ENCODE measurements at places on chromosomes 13 and 19.
A peak's percentile ranks its signal among the peaks of the same experiment; 100 is the strongest.

- DNase-seq: no peak
Measured at GRCh38 chr19:2305452-2306280, 2.3 kb downstream of the LINGO3 start.

- no peak for DNase-seq
Measured at GRCh38 chr19:21098291-21098690, 16.3 kb downstream of the ZNF714 start.

- no peak for DNase-seq
Measured at GRCh38 chr13:44668688-44669087, 92.6 kb upstream of the TSC22D1 start.

DNA sequence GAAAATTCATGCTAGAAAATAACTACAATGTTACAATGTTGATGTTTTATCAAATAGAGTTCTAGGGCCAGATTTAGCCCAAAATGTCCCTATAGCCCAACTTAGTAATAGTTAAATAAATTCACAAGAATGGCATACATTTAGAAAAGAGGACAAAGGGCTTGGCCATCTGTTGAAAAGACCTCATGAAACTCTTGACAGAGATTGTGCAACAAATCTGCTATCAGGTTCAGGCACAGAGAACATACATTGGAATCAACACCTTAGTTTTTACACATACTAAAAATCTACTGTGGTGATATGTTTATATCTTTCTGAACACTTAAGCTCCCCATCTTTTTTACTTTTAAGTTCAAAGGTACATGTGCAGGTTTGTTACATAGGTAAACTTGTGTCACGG, 298.3 kb upstream of the DACH1 start:
- DNase-seq: no peak

DNA sequence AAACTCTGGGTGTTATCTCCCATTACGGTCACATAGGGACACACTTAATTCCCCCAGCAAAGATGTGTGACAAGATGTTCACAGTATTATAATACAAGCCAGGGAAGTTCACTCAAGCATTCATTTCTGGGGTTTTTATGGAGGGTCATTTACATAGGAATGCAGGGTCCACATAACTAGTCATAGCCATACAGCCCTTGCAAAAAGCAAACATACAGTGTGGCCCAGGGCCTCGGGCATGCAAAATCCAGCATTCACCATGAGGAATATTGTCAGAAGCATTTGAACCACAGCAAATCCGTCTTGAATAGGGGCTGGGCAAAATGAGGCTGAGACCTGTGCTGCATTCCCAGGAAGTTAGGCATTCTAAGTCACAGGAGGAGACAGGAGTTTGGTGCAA, 13.0 kb upstream of the ZNF460 start:
- no peak for DNase-seq

GRCh38 chr13:73984201-73984600, 150.0 kb downstream of the KLF12 start:
- DNase-seq: no peak

DNA sequence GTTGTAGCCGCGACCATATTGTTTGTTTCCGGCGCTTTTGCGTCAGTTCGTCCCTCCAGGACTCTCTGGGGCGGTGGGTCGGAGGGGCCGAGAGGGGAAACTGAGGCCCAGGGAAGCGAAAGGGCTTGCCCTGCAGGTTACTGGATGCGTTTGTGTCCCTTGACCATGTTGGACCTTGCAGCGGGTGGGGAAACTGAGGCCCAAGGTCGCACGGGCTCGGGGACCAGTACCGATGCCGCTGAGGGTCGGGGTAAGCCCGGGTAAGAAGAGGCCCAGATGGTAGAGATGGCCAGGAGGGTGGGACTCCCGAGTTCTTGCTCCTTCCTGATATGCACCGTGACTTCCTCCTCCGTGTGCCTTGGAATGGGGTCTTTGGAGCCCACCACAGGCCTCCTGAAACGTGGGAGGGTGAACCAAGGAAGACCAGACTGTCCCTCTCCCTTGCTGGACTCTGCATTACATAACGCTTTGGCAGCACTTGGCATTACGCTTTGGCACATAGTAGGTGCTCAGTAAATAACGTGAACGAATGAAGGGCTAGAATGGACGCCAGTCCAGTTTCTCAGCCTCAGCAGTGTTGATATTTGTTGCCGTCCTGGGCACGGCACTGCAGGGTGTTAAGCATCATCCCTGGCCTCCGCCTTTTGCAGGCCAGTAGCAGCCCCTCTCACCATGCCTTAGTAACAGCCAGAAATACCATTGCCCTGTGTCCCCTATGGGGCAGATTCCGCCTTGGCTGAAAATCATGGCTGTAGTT, 743 bp downstream of the CHAF1A start:
- DNase-seq: no peak

DNA sequence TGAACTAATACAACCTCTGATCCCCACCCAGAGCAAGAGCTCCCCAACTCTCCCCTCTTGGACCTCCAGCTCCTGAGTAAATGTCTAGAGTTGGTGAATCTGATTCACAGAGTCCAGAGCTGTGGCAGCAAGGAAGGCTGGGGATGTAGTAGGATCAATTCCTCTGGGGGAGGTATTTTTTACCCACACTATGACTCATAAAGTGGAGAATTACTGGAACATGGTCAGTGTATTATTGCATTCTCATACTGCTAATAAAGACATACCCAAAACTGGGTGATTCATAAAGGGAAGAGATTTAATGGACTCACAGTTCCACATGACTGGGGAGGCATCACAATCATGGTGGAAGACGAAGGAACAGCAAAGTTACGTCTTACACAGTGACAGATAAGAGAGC, 496.7 kb downstream of the EFNB2 start:
- DNase-seq: no peak

DNA sequence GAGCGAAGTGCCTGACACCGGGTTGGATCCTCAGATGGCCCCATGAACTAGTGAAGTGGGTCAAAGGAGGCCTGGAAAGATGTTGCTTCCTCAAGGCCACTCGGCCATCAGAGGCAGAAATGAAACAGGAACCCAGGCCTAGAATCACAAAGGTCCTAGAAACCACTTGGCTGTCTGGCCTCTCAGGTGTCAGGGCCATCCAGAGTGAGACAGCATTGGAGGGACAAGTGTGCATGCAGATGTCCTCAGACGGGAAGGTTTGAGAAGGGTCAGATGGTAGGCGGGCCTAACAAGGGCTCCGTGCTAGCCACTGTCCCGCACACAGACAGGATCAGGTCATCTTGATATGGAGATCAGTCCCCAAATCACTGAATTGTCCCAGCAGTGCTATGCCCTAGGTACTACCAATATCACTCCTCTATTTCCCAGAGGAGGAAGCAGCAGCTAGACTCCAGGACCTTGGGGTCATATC, 14.3 kb downstream of the CCDC97 start:
- DNase-seq: no peak

- no peak for DNase-seq
Measured at GRCh38 chr19:38247126-38247525, 9.0 kb downstream of the PPP1R14A start.

GRCh38 chr13:70098669-70099068, 9.0 kb upstream of the ATXN8OS start:
- DNase-seq: no peak

GRCh38 chr13:99871249-99871898, 100.2 kb downstream of the ZIC5 start:
- peak; percentile 90 for DNase-seq

DNA sequence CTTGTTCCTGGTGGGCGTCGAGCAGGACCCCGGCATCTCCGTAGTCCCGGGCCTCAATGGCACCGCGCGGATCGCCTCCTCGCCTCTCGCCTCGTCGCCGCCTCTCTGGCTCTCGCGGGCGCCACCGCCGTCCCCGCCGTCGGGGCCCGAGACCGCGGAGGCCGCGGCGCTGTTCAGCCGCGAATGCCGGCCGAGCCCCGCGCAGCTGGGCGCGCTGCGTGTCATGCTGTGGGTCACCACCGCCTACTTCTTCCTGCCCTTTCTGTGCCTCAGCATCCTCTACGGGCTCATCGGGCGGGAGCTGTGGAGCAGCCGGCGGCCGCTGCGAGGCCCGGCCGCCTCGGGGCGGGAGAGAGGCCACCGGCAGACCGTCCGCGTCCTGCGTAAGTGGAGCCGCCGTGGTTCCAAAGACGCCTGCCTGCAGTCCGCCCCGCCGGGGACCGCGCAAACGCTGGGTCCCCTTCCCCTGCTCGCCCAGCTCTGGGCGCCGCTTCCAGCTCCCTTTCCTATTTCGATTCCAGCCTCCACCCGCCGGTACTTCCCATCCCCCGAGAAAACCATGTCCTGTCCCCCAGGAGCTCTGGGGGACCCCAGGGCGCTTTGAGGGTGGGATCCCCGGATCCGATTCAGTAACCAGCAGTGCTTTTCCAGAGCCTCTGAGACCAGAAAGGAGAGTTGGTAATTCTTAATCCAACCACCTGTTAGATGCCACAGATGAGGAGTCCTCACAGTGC, 885 bp downstream of the MLNR start:
- DNase-seq: no peak

- DNase-seq: no peak
Measured at GRCh38 chr13:100710176-100710575, 35.6 kb upstream of the TMTC4 start.

- no peak for DNase-seq
Measured at GRCh38 chr19:28039677-28040381, 1173.1 kb downstream of the UQCRFS1 start.

DNA sequence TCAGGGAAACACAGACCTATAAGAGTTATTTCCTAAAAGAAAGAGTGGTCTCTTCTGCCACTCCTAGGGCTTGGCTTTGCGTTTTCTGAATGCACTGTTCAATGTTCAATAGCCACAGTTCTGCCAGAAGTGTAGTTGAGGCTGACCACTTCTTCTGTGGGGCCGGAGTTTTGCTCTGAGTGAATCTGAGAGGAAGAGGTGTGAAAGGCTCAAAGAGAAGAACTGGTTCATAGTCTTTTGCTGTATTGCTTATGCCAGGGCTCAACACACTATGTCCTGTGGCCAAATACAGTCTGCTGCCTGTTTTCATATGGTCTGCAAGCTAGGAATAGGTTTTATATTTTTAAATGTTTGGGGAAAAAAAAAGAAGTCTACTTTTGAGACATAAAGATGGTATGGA, 128.2 kb downstream of the STOML3 start:
- DNase-seq: no peak

DNA sequence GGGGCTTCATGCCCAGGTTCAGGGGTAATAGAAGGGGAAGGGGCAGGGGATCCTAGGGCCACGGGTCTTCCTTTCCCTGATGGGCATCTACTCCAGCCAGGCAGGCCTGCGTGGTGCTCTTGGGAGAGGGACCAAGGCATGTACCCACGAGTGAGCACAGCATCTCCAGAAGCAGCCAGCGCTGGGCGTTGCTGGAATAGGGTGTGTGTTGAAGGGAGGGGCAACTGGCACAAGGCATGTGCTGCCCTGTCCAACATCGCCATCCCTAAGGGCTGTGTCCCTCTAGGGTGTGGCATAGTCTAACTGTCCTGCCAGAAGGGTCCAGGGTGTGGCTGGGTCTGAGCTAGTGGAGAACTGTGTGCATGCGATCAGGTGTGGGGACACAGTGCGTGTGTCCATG, 2.9 kb downstream of the NOTCH3 start:
- no peak for DNase-seq

GRCh38 chr13:98482476-98483444, 94.1 kb downstream of the STK24 start:
- no peak for DNase-seq

- no peak for DNase-seq
Measured at GRCh38 chr19:42275103-42275502, 6.1 kb downstream of the CIC start.

- DNase-seq: no peak
Measured at GRCh38 chr19:48964205-48965039, 687 bp upstream of the FTL start.

DNA sequence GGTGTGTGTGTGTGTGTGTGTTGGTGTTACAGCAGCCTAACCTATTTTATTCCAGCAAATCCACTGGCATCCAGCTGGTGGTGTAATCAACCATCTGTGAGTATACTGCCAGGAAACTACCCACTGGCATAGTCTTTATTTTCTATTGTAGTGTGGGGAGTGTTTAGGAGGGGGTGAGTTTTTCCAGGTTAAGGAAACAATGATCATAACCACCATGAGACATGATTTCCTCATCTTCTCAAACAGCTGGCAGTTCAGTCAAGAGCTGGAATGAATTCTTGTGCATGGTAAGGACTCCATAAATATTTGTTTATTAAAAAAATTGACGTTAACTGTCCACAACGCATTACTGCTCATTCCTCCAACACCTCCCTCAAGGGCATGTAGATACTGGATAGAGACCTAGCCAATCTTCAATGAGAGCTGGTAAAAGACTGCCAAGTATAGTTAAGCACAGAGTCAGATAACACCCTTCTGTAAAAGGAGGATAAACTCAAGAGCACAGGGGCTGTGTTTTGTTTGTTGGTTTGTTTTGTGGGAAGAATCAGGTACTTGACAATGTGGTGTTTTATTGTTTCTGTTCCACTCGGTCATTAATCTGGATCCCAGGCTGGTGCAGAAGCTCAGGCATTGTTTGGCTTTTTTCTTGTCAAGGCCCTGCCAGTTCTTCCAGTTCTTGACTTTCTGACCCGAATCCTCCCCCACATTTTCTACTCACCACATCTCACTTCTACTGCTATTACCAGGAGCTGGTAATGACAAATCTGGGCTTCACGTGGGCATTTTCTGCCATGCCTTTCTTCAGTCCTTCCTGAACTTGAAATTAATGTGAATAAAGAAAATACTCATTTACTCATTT, 31.6 kb upstream of the SLC46A3 start:
- DNase-seq: no peak

- no peak for DNase-seq
Measured at GRCh38 chr13:92317066-92317465, 909.5 kb upstream of the GPC6 start.

DNA sequence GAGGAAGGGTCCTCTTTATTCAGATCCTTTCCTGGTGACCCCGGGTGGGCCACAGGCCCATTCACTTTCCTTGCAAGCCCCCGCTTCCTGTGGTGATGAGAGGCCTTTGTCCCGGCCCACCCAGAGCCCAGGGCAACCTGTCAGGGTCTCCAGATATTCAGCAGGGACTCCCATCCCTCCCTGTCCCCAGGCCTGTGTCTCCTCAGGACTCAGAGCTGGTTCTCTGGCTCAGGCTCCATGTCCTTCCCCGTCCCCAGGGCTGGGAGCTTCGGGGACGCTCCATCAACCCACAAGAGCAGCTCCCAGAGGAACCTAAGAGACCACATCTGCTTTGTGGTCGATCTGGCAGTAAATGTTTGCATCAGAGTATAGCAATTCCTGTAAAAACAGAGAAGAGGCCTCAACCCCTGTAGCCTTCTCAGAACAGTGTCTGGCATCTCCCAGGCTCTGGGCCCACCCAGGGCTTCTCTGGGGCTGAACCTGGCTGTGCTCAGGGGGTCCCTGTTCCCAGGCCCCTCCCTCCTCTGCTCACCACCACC, 7.8 kb downstream of the CEACAM4 start:
- DNase-seq: no peak

DNA sequence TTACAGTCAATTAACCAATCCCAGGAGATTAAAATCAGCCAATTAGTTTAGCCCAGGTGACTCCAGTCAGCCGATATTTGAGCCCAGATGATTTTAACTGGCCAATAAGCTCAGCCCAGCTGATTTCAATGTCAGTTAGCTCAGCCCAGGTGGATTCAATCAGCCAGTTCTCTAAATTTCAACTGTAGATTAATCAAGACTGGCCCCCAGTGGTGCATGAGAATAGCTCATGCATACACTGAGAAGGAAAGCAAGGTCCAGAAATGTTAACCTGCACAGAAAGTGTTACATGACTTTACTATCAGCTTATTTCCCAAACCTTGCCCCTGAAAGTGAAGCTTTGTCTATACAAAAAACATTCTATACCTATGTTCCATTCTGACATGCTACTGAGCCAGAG, 55.4 kb upstream of the ZNF724 start:
- no peak for DNase-seq

Measured in NCI-H2081 treated with DMSO at 0.1 percent for 48 hours (cell line).